ENCODE measurements at places on chromosomes 11 and 22. TPM values are rescaled to one million over a fixed set of nuclear protein-coding genes. Genes with fewer than 3 reads are reported as not detected.

DNA sequence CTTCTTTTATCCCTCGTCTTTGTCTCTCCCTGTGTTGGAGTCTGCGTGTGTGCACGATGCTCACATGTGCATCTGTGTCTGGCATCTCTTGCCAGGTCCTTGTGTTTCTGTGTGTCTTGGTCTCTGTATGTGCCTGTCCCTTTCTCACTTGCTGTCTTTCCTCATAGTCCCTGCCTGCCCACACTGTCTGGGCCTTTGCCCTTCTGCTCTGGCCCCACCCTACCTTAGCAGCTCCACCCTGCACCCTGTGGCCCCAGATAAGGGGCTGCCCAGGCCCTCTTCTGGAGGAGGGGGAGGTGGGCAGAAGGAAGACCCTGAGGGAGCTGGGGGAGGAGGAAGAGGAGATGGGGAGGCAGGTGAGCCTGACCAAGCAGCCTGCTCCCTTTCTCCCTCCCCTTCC, 2.8 kb downstream of the EHBP1L1 start:
- peaks cover 8% of the 10 kb centered on the region for H3K27me3 ChIP-seq
- peaks cover 34% of the 10 kb centered on the region for H3K4me1 ChIP-seq

DNA sequence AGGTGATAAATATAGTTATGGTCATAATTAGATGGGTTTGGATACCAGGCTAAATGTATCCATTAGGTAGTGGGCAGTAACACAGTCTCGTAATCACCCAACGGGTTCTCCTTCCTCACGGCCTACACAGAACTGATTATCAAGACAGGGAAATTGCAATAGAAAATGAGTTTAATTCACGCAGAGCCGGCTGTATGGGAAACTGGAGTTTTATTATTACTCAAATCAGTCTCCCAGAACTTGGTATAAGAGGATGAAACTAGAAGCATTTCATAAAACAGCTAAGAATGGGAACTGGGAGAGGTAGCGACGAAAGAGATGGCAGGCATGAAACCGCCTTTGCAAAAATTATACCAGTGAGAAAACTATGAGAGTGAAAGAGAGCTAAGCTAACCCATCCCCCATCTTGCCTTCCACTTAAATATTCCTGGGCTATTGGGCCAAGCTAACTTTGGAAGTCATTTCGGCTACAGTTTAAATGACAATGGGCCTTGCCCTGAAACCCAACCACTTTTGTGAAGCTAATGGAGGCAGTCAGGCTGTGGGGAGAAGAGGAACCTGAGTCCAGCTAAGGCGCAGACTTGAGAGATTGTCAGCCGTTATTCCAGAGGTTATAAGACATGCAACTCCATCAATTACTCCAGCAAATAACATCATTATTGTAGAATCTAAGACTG, 29.6 kb downstream of the CTSC start:
- H3K4me3 ChIP-seq = no peak overlapping the region
- H3K27me3 ChIP-seq = no peaks in the 10 kb centered on the region
- no peaks in the 10 kb centered on the region for H3K36me3 ChIP-seq
- H3K4me1 ChIP-seq = no peaks in the 10 kb centered on the region
- no peak overlapping the region for H3K27ac ChIP-seq

GRCh38 chr22:24265734-24266133, 4.9 kb upstream of the SPECC1L start:
- no peak for DNase-seq
- H3K4me3 ChIP-seq = no peak overlapping the region
- H3K27me3 ChIP-seq = no peaks in the 10 kb centered on the region
- no peaks in the 10 kb centered on the region for H3K36me3 ChIP-seq
- peak overlapping the region; percentile 9 for H3K27ac ChIP-seq

GRCh38 chr11:118703563-118704106, 24.2 kb upstream of the TREH start:
- no peak for DNase-seq
- H3K4me3 ChIP-seq = no peak overlapping the region
- no peaks in the 10 kb centered on the region for H3K36me3 ChIP-seq
- H3K4me1 ChIP-seq = no peaks in the 10 kb centered on the region
- H3K27ac ChIP-seq = no peak overlapping the region
- no peaks in the 10 kb centered on the region for H3K27me3 ChIP-seq

DNA sequence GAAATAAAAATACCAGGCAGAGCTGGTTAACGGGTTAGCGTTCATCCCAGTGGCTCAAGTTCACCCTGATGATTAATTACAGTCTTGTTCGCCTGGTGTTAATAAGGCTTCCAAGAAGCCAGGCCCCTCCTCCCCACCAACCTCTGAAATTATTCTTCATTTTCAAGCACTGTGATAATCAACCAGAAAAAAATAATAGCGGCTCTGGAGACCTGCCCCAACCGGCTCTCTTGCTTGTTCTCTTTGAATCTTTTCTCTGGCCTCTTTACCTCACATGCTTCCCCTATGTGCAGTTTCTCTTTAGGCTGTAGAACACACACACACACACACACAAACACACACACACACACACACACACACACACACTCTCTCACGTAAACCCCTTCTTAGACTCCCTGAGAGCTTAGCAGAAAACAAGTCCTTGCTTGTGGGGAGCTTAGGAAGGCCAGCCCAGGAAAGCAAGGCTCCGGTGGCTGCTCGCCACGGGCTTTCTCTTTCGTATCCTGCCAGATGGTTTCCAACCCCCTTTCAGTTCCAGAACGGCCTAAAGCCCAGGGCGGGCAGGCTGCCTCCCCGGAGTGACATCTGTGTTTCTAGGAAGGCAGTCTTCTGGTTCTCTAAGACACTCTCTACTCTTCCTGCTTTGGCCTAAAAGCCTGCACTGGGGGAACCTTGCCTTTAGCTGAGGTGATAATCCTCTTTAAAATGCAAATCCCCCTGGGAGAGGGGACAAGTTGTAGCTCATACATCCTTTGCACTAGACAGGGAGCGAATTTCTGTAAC, 106.4 kb upstream of the SESN3 start:
- peaks cover 41% of the 10 kb centered on the region for H3K4me1 ChIP-seq
- peak; percentile 52 for DNase-seq
- H3K27me3 ChIP-seq = no peaks in the 10 kb centered on the region
- no peak overlapping the region for H3K4me3 ChIP-seq

- no peaks in the 10 kb centered on the region for H3K27me3 ChIP-seq
- no peaks in the 10 kb centered on the region for H3K36me3 ChIP-seq
- H3K27ac ChIP-seq = no peak overlapping the region
- DNase-seq = no peak
- H3K4me1 ChIP-seq = peaks cover 11% of the 10 kb centered on the region
Observed at GRCh38 chr11:118899296-118899688, 15.6 kb downstream of the CXCR5 start.

DNA sequence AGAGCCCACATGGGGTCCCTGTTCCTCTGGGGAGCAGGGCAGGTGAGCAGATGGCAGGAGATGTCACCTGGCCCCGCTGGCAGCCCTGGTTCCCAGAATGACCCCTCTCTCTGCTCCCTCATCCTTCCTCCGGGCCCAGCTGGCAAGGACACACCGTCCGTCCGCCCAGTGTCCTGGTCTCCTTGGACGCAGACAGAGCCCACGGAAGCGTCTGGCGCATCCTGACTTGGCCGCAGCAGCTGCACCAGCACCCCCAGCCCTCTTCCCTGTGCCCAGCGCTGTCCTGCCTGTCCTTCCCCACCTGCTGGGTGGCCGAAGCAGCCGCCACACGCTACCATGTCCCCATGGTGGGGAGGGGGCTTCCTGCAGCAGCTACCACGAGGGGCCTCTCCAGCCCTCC, 9.6 kb upstream of the CABP7 start:
- peaks cover 4% of the 10 kb centered on the region for H3K27me3 ChIP-seq
- H3K27ac ChIP-seq = no peak overlapping the region
- no peaks in the 10 kb centered on the region for H3K36me3 ChIP-seq
- no peak overlapping the region for H3K4me3 ChIP-seq

DNA sequence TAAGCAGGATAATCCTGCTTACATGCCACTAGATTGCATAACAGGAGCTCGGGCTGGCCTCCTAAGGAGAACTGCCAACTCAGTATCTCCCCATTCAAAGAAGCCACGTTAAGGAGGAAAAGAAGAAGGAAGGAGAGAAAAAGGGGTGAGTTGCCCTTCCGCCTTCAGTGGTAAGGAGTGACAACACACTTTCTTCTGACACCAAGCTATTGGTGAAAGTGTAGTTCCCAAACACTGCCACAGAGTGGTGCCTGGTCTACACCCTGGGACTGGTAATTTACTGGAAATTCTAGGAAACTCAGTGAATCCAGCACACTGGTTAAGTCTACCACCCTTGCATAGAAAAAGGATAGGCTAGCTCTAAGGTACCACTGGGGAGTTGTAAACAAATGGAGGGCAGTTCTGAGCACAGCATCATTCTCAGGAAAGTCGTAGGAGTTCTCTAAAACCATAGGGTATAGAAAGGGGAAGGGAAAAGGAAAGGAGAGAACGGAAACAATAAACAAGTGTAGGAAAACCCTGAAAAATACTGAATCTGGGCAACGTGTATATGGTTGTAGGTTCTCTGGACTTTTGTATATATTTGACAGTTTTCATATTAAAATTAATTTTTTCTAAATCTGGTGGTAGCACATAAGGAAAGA, 58.2 kb downstream of the RRAS2 start:
- no peaks in the 10 kb centered on the region for H3K4me1 ChIP-seq
- H3K4me3 ChIP-seq = no peak overlapping the region
- no peak overlapping the region for H3K27ac ChIP-seq
- H3K36me3 ChIP-seq = no peaks in the 10 kb centered on the region
- H3K27me3 ChIP-seq = no peaks in the 10 kb centered on the region
- peak; percentile 70 for DNase-seq

DNA sequence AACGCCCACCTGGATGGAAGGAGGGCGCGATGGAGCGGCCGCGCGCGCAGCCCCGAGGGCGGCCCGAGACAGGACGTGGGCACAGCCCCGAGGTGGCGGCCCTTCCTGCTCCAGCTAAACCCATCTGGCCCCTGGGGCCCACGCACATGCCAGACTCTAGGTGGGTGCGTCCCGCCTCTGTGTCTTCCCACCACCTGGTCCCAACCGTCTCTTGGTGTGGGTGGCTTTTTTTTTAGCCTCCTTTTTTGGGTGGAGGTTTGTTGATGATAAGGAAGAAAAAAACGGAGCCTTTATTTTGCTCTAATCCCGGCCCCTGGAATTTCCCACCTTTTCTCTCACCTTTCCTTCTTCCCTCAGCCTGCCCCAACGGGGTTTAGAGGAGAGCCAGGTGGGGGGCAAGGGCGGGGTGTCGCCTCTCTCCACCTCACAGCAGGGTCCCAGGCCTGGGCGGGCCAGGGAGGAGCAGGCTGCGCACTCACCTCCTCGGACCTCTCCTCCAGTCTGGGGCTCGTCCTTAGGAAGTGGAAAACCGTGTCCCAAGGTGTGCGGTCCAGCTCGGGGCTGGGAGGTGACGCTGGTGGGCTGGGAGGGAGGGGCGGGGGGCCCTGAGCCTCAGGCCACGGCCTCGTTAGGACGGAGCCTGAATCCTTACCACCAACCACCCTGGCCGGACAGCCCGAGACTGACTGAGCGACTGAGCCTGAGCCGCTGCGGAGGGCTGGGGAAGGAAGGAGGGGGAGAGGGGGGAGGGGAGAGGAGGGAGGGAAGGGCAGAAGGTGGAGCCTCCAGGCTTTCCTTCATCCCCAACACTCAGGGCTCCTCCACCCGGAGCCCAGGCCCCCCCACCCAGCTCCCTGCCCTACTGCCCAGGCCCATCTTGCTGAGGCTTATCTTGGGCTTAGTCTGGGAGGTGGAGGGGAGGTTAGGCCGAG, at the start of gene SOX10:
TSS of gene SOX10 (minus strand) at position 696 of the 932 bp plus-strand sequence. CDS start 771 bp downstream, outside the sequence.
- DNase-seq = no peak
- H3K4me3 ChIP-seq = no peak within 1 kb of the TSS
- H3K27me3 ChIP-seq = peaks cover 37% of the 10 kb centered on the region
- no peak within 1 kb of the TSS for H3K27ac ChIP-seq
- H3K4me1 ChIP-seq = peaks cover 5% of the 10 kb centered on the region

DNA sequence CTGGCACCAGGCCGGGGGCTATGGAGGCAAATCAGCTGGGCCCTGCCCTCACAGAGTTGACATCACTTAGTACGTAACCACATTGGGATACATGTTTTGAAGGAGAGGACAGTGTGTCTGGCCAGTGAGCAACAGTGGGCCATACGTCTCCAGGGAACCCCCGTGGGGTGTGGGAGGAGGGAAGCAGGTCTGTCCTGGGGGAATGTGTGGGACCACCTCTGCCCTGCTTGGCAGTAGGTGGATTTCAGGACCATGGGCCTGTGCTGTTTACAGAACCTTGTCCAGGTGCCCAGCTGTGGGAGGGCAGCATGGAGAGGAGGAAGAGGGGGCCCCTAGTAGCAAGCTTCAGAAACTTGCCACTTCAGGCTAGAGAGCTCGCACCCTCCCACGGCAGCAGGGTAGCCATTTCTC, 21.0 kb downstream of the P2RY2 start:
- H3K4me1 ChIP-seq = no peaks in the 10 kb centered on the region
- no peak overlapping the region for H3K4me3 ChIP-seq
- H3K27me3 ChIP-seq = no peaks in the 10 kb centered on the region
- DNase-seq = no peak
- no peak overlapping the region for H3K27ac ChIP-seq

GRCh38 chr11:31822175-31822926, 11.2 kb upstream of the PAX6 start:
- H3K27ac ChIP-seq = no peak overlapping the region
- H3K36me3 ChIP-seq = no peaks in the 10 kb centered on the region
- DNase-seq = no peak
- no peak overlapping the region for H3K4me3 ChIP-seq

GRCh38 chr11:72939031-72939430, 124.8 kb downstream of the ATG16L2 start:
- H3K27ac ChIP-seq = no peak overlapping the region
- no peaks in the 10 kb centered on the region for H3K27me3 ChIP-seq
- H3K4me3 ChIP-seq = no peak overlapping the region
- no peaks in the 10 kb centered on the region for H3K36me3 ChIP-seq
- peaks cover 4% of the 10 kb centered on the region for H3K4me1 ChIP-seq

SYVN1 gene
- total RNA-seq = 27.7 TPM

ZNF70 gene
- total RNA-seq = 4.6 TPM

CSNK2A3 gene
- 0.83 TPM for total RNA-seq
